ENCODE measurements at places on chromosomes 16 and 17.
A peak's percentile ranks its signal among the peaks of the same experiment; 100 is the strongest.

DNA sequence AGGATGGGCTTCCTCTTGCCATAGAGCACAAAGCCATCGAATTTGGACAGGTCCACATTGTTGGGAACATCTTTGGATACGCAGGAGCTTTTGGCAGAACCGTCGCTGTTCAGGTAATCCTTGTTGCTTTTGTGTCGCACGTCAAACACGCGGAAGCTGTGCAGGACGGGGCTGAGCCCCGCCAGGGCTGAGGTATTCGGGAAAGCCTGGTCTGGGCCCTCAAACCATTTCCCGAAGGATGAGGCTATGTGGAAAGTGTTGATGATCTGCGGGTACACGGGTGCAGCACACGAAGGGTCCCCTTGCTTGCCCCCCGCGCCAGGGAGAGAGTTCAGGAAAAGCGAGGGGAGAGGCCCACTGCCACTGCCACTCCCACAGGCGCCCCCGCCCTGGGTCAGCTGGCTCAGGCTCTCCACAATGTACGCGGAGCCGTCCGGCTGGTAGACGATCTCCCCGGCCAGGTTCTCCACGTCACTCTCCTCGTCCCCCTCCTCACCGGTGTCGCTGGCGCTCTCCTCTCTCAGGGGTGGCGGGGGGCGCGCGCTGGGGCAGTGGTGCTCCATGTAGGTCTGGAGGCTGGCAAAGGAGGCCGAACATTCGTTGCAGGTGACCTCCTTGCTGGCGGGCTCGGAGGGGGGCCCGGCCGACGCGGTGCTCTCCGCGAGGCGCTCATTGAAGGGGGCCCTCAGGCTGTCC is 88.5 kb downstream of the ZFHX3 start:
- DNase-seq, result no peak

GRCh38 chr16:71927787-71928186 is 32.5 kb downstream of the IST1 start:
- DNase-seq, result no peak

DNA sequence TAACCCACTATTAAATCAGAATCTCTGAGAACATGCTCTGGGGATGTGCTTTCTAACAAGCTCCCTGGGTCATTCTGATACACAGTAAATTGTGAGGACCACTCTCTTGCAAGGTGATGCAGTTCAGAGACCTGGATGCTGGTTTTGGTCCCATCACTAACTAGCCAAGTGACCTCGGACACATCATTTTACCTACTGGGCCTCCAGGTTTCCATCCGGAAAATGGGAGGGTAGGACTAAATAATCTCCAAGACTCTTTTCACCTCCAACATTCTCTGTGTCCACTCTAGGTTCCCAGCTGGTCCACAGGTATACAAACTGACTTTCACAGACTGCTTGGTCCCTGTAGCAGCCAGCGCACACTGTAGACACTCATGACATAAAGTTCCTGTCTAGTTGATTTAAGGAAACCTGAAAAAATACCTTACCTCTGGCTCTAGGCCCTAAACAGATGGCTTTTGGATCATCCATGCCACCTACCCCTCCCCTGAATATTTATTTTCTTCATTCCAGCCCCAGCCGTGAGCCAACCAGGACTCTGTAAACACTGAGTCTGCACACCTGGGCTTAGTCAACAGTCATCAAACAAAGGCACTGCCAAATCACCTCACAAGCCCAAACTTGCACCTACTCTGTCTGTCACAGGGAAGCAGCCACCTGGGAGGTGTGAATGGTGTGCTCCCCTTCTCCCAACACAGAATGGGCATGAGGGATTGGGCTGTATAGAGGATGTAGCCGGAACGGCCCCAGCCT is 51.3 kb upstream of the MRPS23 start:
- DNase-seq, result no peak

- DNase-seq, result peak; percentile 87
These were observed 170.7 kb downstream of the CYB561 start for GRCh38 chr17:63275318-63275970.

- DNase-seq, result no peak
These were observed 79.5 kb downstream of the SLC6A2 start for GRCh38 chr16:55735120-55735781.

DNA sequence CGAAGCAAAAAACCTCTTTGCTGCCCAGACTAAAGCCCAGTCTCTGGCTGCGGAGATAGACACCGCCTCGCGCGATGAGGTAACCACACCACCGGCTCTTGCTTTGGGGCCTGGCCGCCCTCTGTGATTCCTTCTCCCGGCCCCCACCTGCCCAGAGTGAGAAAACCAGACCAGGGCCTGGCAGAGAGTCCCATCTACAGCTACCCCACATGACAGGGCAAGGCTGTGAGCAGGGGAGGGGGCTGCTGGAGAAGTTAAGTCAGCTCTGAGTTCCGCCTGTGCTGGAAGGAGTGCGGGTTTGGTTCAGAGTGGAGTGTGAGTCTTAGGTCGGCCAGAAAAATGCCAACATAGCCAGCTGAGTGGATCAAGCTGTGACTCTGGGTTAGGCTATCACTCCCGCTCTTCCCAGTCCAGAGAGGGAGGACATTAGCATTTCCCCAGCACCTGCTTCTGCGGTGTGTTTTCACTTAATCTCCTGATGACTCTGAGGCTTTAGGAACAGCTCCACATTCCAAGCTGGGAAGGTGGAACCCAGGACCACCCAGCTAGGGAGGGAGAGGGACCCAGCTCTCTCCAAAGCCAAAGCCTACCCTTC is 139.0 kb downstream of the RAB11FIP4 start:
- no peak for DNase-seq

GRCh38 chr17:57085448-57086068 is 512 bp downstream of the AKAP1 start:
- peak; percentile 31 for DNase-seq

GRCh38 chr17:28997806-28998205 is 8.0 kb downstream of the SEZ6 start:
- no peak for DNase-seq

- DNase-seq, result peak; percentile 45
These were observed 7.9 kb upstream of the NAGPA start for GRCh38 chr16:5041600-5042133.

GRCh38 chr16:85402910-85403692 is 210.0 kb upstream of the GSE1 start:
- DNase-seq, result peak; percentile 82

DNA sequence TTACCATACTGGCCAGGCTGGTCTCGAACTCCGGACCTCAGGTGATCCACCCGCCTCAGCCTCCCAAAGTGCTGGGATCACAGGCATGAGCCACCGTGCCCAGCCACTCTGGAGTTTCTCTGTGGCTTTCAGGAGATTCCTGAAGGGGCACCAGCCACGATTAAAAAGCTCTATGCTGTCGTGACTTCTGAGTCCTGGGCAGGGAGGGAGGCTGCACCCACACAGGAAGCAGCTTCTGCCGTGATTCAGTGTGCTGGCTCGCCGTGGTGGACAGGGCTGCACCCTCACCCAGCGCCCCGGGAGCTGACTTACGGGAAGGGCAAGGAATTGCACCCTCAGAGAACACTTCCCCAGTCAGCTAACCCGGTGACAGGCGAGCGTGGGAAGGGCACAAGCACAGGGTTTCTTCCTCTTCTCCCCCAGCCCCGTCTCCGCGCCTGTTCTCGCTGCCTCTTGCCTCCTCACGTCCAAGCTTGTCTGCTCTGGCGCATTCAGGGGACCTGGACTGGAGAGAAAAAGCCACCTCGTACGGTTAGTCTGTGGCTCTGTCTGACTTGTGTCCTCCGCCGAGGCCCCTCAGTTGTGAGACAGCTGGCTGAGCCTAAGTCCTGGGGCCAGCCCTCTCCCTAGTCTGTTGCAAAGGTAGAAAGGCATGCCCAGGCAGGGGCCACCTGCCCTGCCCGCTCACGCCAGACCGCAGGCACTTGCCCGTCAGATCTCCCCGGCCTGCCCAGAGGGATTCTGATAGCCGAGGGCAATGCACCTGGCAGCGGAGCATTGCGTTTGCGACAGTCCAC is 145.0 kb downstream of the SEC14L1 start:
- DNase-seq, result peak; percentile 94

GRCh38 chr17:2011411-2012371 is 13.4 kb downstream of the RTN4RL1 start:
- DNase-seq, result no peak

GRCh38 chr16:85659805-85660511 is 28.8 kb downstream of the GINS2 start:
- peak; percentile 53 for DNase-seq

DNA sequence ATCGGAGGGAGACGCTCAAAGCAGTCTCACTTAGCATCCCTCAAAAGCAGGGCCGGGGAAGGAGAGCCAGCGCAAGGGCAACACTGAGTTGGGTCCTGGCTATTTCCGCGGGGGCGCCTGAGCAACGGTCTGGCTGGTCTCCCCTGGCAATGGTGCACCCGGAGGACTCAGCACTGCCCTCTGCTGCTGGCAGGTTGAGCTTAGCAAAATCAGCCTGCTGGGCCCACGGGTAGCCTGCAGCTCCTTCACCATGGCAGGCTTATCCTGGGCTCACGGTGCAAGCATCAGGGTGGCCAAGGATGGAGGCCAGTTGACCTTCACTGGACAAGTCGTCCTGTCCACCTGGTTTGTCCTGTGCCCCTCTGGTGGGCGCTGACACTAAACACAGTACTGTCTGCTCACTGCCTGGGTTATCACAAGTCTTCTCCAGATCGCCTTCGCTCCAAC is 14.4 kb upstream of the ALDH3A1 start:
- peak; percentile 57 for DNase-seq

- DNase-seq, result no peak
These were observed 259.2 kb downstream of the CBLN1 start for GRCh38 chr16:49022351-49022963.

DNA sequence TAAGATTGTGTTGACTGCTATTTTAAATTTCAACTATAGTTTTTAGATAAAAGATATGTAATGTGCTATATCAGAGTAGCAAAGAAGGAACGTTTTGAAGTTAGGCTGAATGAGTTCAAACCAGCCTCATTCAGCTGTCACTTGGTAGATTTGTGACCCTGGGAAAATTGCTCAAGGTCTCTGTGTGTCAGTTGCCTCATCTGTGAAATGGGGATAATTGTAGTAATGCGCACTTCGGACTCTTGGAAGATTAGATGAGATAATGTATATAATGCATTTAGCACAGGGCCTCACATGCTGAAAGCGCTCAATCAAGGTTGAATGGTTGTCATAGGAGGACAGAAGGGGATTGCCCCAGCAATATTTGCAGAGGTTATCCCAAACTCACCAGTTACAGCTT is 4.7 kb downstream of the BMERB1 start:
- DNase-seq, result no peak

- DNase-seq, result no peak
These were observed at the start of gene STX1B for GRCh38 chr16:31010585-31011325. Gene STX1B, minus strand, starts transcription at chr16:31010638. Its CDS starts 242 bp downstream, at chr16:31010396.

- DNase-seq, result no peak
These were observed 150.9 kb upstream of the CIBAR2 start for GRCh38 chr16:85263239-85263585.

- peak; percentile 36 for DNase-seq
These were observed 587 bp downstream of the MMP2 start for GRCh38 chr16:55479430-55480140.

DNA sequence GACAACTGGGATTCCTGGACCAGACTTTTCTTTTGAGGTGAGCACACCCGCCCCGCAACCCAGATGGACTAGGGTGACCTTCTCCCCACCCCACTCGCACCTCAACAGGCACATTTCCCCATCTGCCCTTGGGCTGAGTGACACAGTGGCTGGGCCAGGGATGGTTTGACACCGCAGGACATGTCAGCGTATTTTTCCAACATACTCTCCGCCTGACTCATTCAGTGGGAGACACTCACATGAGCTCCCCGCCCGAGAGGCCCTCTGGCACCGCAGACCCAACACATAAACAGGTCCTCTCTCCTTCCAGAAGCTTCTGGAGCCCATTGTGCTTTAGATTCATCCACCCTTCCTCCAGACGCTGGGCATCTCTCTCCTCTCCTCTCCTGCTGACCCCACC is 69.4 kb downstream of the ZDHHC7 start:
- DNase-seq, result peak; percentile 88
